Keratinocyte (primary cell): ENCODE measurements at places on chromosomes 13 and 19.

- DNase-seq: no peak
Measured at GRCh38 chr13:45297456-45298205, 43.4 kb downstream of the TPT1 start.

DNA sequence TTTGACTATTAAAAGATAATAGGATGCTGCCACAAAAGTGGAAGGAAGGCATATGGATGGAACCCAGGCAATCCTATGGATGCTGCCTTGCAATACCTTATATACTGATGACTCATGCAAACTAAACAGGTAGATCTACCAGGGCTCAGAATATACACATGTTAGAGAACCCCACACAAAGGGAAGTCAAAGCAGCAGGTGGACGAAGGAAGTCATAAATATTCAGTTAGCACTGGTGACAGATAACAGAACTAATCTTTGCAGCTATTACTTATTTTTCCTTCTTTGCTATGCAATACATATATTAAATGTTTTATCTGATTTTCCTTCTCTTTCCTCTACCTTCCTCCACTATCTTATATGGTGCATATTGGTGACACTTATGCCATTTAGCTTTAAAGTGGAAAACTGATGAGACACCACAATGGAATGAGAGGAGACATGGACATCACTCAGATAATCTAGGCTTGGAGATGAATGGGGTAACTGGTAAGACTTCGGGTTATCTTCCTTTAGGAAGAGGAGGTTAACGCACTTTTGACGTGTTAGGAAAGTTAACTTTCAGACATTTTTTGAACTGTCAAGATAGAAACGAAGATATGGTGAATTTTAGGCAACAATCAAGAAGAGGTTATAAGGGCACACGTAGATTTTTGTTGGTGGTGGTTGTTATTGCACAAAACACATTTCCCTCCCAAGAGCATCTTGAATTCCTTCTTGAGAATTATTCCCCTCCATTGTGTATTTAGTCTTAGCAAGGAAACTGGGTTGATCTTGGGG, 39.8 kb upstream of the MBNL2 start:
- DNase-seq: no peak

DNA sequence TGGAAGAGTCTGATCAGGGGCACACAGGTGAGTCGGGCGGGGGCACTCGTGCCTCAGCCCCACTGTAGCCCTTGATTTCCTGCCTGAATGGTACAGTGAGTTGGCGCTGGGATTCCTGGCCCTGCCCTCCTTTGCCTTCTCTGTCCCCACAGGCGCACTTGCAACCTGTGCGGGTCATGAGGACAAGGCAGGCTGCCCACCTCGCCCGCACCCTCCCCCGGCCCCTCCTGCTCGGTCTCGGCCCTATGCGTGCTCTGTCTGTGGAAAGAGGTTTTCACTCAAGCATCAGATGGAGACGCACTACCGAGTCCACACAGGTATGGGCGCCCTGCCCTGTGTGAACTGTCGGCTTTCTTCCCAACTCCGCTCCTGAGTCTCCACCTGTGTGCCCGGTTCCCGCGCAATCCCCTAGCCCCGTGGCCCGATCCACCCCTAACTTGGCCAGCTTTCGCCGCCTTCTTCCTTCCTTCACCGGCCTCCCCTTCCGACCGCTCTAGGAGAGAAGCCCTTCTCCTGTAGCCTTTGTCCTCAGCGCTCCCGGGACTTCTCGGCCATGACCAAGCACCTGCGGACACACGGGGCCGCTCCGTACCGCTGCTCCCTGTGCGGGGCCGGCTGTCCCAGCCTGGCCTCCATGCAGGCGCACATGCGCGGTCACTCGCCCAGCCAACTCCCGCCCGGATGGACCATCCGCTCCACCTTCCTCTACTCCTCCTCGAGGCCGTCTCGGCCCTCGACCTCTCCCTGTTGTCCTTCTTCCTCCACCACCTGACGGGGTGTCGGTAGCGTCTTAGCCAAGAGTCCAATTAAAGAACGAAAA, 1.6 kb upstream of the KMT2B start:
- DNase-seq: no peak

DNA sequence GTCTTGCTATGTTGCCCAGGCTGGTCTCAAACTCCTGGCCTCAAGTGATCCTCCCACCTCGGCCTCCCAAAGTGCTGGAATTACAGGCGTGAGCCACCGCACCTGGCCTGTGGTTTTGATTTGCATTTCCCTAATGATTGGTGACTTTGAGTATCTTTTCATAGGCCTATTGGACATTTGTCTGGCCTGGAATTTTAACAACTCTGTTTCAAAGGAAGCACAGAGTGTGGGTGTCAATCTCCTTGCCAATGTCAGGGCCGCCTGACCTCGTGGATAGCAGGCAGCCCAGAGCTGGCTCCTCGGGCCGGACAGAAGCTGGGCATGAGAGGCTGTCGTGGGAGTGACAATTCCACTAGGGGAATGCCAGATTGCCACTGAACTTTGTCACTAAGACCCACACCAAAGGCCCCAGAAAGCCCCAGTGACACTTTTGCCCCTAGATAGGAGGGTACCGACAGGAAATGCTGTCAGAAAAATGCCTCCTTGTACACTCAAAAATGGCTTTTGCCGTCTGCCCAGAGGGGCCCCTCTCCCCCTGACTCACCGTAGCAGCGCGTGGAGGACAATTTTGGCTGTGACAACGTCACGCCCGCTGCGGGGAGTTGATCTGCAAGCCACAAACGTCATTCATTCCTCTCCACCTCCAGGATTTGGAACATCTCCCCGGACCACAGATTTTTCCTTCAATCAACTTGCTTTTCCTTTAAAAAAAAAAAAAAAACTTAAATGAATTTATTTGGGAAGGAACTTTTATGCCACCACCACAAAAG, 11.7 kb upstream of the ADGRE5 start:
- DNase-seq: no peak

GRCh38 chr19:43467730-43468129, 2.3 kb upstream of the LYPD3 start:
- DNase-seq: no peak

- no peak for DNase-seq
Measured at GRCh38 chr19:1046836-1047695, 7.2 kb downstream of the ABCA7 start.

- DNase-seq: no peak
Measured at GRCh38 chr13:28843639-28844038, 23.5 kb downstream of the MTUS2 start.

- no peak for DNase-seq
Measured at GRCh38 chr13:39684531-39685137, 29.2 kb downstream of the COG6 start.

- DNase-seq: no peak
Measured at GRCh38 chr13:73440296-73440895, 381.6 kb downstream of the KLF5 start.

DNA sequence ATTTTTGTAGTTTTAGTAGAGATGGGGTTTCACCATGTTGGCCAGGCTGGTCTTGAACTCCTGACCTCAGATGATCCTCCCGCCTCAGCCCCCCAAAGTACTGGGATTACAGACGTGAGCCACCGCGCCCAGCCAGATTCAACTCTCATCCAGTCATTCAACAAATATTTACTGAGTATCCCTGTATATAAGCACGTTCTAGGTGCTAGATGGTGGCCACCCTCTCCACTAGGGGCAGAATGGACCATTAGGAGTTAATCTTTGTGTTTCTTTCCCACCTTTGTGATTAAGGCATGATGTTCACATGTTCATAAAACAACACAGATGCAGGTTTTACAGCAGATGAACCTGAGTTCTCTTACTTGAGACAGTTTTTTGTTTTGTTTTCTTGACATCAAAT, 7.3 kb downstream of the SHKBP1 start:
- no peak for DNase-seq
